ENCODE measurements at places on chromosomes 3 and 15.

DNA sequence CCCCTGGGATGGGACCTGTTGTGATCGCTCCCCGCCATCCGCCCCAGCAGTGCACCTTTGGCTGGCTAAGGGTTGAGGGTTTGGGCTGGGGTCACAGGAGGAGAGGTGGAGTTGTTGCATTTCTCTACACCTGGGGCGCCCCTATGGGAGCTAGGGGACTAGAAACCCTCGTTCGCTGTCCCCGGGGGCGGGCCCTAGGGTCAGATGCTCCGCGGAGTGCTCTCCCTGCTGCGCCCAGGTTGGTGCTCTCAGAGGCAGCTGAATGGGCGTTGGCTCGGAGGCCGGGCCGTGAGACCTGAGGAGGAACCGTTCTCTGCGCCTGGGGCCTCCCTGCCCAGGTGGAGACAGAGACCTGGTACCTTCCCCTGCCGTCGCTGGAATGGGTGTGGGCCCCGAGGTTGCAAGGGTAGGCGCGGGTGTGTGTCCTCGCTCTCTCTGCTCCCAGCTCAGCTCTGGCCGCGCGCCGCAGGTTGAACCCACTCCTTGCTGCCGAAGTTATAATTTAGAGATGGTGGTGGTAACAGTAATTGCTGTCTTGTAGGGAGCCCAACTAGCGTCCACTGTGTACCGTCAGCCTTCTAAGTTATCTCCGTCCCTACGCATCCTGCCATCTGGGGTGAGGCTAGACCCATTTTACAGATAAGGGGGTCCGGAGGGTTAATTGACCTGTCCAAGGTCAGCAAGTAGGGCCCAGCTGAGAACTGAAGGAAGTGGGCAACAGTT, 965 bp downstream of the FLNB start:
- no peak for DNase-seq

GRCh38 chr15:88899251-88899650, 3.9 kb upstream of the HAPLN3 start:
- no peak for DNase-seq

- DNase-seq: peak; percentile 93
Observed at GRCh38 chr15:73982222-73982962, 9.7 kb downstream of the STOML1 start.

DNA sequence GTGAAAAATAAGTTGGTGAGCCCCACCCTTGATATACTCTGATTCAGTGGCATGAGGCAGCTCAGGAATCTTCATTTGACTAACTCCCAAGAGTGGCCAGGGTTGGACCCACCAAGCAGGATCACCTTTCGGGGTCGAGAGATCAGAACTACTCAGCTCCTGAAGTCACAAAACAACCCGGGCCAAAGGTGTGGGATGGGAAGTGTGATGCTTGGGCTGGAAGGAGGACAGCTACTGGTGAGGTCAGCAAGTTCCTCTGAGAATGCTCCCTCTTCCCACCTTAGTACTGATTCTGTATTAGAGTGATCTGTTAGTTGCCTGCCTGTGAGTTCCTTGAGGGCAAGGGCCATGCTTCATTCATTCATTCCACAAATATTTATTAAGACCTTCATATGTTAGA, 15.1 kb downstream of the ESYT3 start:
- DNase-seq: no peak

DNA sequence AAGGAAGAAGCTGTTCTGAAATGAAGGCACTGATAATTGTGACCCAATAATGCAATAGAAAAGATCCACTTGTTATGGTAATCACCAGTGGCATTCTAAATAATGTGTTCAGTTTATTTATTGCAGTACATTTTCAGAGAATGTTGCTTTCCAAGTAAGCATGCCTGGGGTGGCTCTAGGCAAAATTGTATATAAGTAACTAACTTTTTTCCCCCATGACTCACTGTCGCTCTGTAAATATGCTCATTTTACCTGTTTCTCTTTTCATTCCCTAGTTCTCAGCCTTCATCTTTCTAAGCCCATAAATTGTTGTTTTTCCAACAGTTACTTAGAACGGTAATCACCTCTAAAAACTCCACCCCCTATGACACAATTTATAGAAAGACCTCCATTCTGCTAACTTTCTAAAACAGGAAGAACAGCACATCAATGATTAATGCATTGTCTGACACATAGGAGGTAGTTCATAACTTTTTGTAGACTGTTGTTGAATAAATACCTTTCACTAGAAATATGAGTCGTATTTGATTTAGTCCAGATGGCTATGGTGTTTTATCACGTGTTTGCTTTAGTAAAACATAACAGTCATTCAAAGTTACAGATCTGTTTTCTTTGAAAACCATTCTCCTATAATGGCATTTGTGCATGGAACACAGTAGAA, 143.1 kb downstream of the LSAMP start:
- peak; percentile 52 for DNase-seq

GRCh38 chr15:48242015-48242414, 35.9 kb downstream of the SLC12A1 start:
- DNase-seq: no peak

- peak; percentile 47 for DNase-seq
Observed at GRCh38 chr15:89104172-89104564, 15.9 kb downstream of the ABHD2 start.

- no peak for DNase-seq
Observed at GRCh38 chr3:166052440-166052839, 215.2 kb upstream of the BCHE start.

- DNase-seq: no peak
Observed at GRCh38 chr3:186457236-186457635, 86.9 kb downstream of the CRYGS start.

GRCh38 chr3:58563386-58564035, 13.7 kb downstream of the FAM107A start:
- peak; percentile 56 for DNase-seq

- DNase-seq: peak; percentile 75
Observed at GRCh38 chr15:52076889-52077781, 35.4 kb downstream of the BCL2L10 start.

Measured in fibroblast of lung (primary cell).